ENCODE measurements at places on chromosomes 5 and 9. TPM values are rescaled to one million over a fixed set of nuclear protein-coding genes. Genes with fewer than 3 reads are reported as not detected.

NR6A1 gene
- total RNA-seq = not detected

- no peak for DNase-seq
Measured at GRCh38 chr9:97993000-97993399, 9.9 kb downstream of the ANP32B start.

DNA sequence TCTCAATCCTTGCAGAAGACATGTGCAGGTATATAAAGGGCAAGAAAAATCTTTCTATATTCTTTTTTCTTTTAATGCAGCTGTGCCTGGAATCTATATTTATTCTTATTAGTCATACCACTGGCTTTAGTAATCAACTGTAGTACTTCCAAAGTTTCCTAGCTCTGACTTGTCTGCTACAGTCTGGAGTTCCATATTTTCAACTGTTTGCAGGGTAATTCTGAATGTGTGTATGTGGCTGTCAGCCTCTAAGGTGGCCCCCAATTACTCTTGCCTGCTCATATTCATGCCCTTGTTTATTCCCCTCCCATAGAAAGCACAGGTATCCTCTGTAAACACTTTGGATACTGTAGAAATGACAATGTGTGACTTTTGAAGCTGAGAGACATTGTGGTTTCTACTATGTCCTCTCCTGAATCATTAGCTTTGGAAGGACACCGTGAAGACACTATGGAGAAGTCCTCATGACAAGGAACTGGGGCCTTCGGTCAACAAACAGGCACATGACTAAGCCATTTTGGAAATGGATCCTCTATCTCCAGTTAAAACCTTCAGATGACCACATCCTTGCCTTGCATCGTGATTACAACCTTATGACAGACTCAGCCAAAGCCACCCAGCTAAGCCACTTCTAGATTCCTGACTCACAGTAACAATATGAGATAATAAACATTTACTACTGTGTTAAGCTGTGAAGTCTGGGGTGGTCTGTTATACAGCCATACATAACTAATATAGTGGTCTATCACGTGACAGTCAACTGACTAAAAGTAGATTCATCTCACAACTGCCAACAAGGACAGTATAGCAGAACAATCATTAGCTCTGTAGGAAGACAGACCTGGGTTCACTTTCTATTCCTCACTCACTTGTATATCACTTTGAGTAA, 49.5 kb upstream of the SUSD1 start:
- peak; percentile 86 for DNase-seq

LCN9 gene
- not detected for total RNA-seq

DNA sequence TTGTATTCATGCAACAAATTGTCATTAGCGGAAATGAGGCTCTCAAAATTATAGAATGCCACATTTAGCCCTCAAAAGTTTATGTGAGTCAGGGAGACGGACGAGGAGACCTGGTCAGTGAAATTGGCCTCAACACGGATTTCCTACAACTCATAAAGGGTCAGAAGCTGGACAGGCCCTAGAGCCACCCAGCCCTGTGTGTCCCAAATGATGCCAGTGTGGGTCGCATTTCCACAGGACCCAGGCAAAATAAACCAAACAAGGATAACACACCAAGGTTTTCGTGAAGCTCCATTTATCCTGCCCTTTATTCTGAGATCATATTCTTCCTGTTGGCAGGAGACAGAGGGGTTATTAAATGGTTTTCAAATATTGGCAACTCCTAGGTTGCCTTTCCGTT, 72.0 kb upstream of the COL5A1 start:
- no peak for DNase-seq

GRCh38 chr9:31272456-31273295, 1111.8 kb upstream of the ACO1 start:
- no peak for DNase-seq

GRCh38 chr5:112202694-112203093, 216.4 kb downstream of the EPB41L4A start:
- no peak for DNase-seq

SLC25A25 gene
- total RNA-seq = 17.6 TPM

- DNase-seq = no peak
Measured at GRCh38 chr9:99725852-99726251, 95.8 kb upstream of the NR4A3 start.

RETREG1 gene
- total RNA-seq = 0.22 TPM

PCDHA11 gene
- total RNA-seq = not detected

GRCh38 chr5:14685757-14686156, 21.2 kb downstream of the OTULIN start:
- DNase-seq = peak; percentile 79

DNA sequence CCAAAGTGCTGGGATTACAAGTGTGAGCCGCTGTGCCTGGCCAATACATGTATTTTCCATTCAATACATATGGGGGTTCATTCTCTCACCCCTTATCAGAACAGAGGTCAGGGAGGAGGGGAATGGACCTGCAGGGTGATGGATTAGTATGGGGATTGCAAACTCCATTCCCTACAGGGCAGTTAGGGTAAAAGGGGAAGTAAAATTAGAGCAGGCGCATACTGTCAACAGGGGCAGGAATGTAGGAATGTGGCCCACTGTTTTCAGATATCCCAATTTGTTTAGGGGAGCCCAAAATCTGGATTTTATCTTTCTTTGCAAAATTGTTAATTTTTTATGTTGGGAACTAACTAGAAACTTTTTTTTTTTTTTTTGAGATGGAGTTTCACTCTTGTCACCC, 46.4 kb upstream of the SLC44A1 start:
- no peak for DNase-seq
